Stimulated activated CD8-positive, alpha-beta memory T cell treated with anti-CD3 and anti-CD28 coated beads, Interleukin-7, amount 100 ng/mL, for 4 hours (primary cell): ENCODE measurements at places on chromosomes 2 and 18.
A peak's percentile ranks its signal among the peaks of the same experiment; 100 is the strongest.

DNA sequence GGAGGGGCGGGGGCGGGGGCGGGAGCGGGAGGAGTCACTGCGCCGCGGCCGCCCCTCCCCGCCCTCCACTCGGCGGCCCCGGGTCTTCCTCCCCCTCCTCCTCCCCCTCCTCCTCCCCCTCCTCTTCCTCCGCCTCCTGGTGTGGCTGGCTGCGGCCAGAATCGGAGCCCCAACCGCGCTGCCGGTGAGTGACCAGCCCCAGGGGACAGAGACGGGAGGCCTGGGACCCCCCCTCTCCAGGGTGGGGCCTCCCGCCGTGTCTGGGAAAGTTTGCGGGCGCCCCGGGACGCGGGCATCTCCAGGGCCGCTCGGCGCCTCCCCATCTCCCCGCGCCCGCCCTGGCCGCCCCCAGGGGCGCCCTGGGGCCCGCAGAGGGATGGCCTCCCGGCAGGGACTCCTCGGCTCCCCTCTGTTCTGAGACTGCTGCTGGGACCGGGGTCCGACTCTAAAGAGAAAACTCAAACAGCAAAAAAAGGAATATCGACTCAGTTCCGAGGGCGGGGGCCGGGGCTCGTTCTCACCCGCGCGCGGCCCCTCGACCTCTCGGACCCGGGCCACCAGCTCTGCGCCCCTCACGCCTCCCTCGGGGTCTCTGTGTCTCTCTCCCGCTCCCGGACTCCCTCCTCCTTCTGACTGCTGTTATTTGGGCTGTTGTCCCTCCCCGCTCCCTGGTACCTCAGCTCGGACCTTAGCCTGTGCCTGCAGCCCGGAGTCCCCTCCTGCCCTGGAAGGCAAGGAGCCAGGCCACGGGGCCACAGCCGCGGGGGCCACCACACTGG is at the start of gene STON1:
STON1 (plus strand) TSS at position 122 of the 779 bp plus-strand sequence. CDS start 50,480 bp downstream, outside the sequence.
- DNase-seq, result peak; percentile 12

DNA sequence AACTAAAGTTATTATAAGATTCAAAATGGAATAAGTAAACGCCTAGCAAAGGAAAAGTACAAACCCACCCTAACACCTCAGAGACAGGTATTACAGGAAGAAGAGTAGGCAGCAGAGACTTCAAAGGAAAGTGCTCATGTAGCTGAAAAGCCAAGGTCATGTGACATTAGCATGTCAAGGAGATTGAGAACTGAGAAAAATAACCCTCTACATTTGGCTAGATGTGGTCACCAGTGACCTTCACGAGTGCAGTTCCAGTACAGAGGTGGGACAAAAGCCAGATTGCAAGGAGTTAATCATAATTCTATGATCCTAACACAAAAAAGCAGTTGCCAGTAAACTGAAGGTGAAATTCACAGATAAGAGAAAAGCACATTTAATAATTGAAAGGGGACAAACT is 252.7 kb downstream of the ZEB2 start:
- no peak for DNase-seq

- DNase-seq, result no peak
These were observed 193.0 kb downstream of the RAB3GAP1 start for GRCh38 chr2:135245071-135245470.

- DNase-seq, result no peak
These were observed 21.7 kb downstream of the ITGAV start for GRCh38 chr2:186611526-186611925.

GRCh38 chr2:241773511-241774418 is 2.9 kb upstream of the GAL3ST2 start:
- no peak for DNase-seq

DNA sequence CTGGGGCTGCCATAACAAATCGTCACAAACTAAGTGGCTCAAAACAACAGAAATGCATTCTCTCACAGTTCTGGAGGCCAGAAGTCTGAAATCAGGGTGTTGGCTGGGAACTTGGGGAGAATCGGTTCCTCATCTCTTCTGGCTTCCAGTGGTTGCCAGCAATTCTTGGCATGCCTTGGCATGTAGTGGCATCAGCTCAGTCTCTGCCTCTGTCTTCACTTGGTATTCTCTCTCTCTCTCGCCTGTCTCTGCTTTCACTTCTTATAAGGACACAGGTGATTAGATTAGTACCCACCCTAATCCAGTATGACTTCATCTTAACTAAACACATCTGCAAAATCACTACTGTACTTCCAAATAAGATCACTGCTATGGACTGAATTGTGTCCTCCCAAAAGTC is 695.4 kb upstream of the ID2 start:
- DNase-seq, result no peak

DNA sequence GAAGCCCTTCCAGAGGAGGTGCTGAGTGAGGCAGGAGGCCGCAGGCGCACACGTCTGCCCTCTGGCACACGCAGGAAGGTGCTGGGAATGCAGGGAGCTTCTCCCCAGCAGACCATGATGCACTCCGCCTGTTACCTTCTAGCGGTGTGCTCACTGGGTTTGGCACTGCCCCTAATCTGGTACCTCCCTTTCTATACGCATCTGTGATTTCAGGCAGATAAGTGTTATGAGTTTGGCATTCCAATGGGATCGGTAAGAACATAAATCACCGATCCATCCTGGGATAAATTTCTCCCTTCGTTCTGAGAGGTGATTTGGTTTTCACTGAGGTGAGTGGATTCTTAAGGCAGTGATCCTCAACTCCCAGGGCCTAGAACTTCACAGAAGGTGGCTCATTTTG is 34.6 kb downstream of the ODC1 start:
- DNase-seq, result no peak

DNA sequence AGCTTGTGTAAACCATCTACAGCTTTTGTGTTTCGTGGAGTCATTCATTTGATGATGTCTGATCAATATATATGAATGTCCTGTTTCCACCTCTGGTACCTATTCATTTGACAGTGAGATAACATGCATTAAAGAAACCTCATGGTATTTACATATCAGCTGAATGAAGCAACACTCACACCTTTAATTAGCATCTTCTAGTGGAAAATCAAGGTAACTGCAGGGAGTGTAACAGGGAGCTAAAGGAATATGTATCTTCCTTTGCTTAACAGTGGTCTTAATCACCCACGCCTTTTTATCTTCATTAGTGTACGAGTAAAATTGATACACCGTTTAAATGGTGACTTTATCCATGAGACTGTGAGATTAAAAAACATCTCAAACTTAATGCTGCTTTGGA is 15.6 kb downstream of the SLC39A10 start:
- no peak for DNase-seq

DNA sequence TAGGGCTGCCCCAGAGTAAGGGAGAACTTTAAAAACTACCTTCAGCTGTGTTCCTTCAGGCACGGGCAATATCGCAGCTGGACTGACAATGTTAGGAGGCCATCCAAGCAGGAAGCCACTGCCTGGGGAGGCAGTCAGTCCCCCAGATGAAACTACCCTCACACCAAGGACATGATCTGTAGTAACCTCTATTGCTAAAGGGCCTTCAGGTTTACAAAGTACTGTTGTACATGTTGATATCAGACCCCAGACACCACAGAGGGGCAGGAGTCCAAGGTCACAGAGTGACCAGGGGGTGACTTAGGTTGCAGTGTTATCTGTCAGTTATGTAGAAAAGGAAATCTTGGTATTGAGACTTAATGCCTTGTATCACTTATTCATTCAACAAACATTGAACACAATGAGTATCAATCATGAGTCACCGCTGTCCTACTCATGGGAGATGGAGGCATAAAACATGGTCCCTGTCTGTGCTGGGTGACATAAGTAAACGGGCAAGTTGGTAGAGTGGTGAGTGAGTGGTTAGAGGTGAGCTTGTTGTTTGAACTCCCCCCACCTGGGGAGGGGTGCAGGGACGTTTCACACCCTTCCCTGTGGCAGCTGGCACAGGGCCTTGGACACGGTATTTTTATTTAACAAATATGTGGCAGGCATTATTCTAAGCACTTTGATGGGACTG is 7.1 kb downstream of the CABLES1 start:
- DNase-seq, result no peak

- DNase-seq, result no peak
These were observed 276.9 kb downstream of the PTPRM start for GRCh38 chr18:7844017-7844416.

DNA sequence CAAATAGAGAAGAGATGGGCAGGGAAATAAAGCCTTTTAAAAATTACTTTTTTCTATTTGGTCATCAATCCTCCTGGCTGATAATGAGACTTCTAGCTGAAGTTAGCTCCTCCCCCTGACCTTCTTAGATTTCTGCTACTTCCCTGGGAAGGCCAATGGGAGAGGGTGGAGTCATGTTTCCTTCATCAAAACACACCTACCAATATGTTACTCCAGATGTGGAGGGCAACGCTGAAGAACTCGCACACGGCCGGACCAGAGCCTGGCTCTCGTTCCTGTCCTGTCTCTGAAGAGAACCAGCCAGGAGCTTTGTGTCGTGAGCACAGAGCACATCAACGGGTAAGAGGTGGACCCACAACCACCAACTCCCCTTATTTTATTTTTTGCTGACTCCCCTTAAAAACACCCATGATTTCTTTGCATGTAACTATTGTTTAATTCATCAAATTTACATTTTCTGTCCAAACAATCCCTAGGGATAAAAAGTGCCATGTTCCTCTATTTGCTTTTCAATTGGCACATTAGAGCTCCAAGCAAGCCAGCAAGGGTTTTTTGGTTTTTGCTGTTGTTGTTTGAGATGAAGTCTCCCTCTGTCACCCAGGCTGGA is 94.9 kb downstream of the ADD2 start:
- DNase-seq, result no peak

DNA sequence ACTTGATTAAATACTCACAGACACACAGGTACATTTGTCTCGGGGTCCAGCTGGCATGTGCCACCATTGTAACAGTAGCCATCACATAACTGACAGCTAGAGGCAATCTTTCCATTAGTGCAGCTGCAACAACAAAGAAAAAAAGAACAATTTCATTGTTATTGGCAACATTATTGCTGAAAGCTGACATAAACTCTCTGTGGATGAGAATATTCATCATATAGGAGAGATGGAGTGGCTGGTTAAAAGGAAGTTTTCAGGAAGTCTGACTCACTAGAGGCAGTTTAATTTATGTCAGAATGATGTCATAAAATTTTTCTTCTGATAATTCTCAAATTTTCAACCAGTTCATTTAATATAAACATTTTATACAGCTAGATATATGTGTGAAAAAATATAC is 1490.0 kb upstream of the NXPH2 start:
- no peak for DNase-seq

GRCh38 chr2:43239981-43240765 is 13.8 kb upstream of the ZFP36L2 start:
- DNase-seq, result no peak

DNA sequence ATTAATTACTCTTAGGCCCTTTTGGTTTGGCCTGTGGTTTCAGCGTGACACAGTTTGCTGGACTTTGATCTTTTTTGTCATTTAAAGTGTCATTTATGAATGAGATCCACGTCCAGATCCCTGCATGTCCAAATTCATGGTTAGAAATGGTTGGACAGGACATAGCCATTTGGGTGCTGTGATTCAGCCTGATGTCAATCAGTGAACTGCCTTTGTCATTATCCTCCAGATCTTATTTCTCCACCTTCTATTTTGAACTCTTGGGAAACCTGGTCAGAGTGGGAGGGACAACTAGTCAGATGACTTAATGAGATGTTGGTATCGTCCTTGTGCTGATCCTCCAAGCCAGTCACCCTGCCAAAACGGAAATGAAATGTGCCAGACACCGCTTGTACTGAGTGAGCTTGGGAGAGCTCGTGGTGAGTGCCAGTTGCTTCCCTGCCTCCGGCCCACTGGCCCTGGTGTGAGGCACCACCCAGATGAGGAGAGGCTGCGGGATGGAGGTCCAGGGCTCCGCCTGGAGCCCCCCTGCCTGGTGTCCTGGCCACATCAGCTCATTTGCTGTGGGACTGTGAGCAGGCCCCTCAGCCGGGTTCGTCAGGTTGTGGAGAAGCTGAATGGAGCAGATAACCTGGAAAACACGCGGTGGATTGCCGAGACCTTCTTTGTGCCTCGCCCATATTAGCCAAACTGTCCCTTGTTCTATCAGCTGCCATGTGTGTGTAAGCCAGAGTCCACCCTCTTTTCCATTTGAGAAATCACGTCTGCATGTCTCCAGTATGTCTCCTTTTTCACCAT is 70.1 kb downstream of the DGKD start:
- no peak for DNase-seq

- no peak for DNase-seq
These were observed 56.2 kb downstream of the ITSN2 start for GRCh38 chr2:24304098-24304497.

GRCh38 chr2:63680455-63680854 is 91.7 kb downstream of the MDH1 start:
- no peak for DNase-seq

DNA sequence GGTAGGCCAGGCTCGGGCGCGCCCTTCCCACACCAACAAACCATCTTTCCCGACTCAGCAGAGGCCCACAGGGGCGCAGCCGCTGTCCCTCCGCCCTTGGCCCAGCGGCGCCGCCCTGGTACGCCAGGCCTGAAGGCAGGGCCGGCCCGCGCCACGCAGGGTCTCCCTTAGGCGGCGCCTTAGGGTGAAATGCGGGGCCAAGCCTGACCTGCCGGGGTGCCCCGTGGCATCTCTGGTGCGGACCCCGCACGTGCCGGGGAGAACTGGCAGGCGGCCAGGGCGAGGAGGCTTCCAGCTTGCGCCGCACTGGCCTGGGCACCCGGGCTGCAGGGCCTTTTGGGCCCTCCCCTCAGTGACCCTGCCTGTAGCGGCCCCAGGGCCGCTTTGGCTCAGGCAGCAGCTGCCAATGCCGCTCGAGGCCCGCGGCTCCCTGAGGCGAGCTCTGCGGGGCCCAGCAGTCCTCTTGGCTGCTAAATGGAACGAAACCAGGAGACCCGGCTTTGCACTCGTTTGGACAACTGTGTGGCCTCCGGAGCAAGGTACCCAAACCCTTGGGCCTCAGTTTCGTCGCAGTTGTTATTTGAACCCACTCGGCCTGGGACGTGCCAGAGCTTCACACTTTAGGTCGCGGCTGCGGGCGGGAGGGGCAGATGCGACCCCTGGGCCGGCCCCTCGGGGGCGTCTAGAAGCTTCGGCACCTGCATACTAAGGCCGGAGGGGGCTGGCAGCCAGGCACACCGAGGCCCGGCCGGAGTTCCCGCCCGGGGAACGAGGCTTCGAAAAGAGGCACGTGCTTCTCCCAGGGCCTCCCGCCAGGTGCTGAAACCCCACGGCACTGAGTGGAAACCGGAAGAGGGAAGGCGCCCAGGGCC is 8.5 kb downstream of the OTX1 start:
- DNase-seq, result no peak

DNA sequence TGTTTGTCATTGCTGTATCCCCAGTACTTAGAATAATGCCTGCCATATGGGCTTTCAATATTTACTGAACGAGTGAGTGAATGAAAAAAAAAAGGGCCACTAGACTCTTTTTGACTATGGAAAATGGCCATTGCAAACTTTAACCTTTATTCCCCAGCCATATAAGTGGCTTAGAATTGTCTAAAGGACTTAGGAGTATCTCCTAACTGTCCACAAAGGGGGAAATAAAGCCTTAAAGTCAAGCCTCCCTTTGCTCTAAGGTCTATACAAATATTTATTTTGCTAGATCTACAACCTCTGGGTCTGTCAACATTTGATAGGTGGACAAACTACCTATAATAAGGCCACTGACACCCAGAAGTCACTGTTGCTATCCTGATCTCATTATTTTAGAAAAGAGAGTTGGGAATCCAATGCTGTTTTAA is 25.7 kb downstream of the UPP2 start:
- no peak for DNase-seq
